ENCODE measurements at places on chromosomes 1 and 21.

DNA sequence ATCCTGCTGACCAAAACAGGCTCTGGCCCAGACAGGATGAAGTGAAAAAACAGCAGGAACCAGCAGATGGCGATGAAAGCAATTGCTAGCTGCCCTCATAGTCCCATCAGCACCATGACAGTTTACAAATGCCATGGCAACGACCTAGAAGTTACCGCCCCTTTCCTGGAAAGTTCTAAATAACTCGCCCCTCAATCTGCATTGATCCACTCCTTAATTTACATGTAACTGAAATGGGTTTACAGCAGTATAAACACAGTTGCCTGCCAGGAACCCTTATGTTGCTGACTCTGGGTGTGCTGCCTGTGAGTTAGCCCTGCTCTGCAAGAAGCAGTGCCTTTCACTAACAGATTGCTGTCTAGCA is 65.5 kb upstream of the CR1L start:
- DNase-seq: no peak

DNA sequence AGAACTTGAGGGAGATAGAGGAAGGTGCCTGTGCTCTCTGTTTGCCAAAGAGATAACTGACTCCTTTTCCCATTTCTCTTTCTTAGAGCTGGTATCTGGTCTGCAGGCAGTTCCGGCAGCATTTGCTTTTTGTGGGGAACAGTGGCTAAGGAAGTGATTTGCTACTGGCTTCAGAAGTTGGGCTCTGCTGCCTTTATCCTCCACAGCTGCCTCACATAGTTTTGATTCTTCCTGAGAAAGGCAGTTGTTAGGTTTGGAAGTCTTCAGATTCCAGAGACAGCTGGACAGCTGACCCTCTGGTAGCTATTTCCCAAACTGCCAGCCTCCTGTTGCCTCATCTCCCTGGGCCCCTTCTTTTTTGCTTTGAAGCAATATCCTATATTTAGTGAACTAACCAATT is 62.6 kb upstream of the MACF1 start:
- DNase-seq: no peak

GRCh38 chr1:31830511-31830910 is 14.7 kb upstream of the SPOCD1 start:
- DNase-seq: no peak

GRCh38 chr1:67367370-67368045 is 59.8 kb downstream of the IL12RB2 start:
- DNase-seq: no peak

DNA sequence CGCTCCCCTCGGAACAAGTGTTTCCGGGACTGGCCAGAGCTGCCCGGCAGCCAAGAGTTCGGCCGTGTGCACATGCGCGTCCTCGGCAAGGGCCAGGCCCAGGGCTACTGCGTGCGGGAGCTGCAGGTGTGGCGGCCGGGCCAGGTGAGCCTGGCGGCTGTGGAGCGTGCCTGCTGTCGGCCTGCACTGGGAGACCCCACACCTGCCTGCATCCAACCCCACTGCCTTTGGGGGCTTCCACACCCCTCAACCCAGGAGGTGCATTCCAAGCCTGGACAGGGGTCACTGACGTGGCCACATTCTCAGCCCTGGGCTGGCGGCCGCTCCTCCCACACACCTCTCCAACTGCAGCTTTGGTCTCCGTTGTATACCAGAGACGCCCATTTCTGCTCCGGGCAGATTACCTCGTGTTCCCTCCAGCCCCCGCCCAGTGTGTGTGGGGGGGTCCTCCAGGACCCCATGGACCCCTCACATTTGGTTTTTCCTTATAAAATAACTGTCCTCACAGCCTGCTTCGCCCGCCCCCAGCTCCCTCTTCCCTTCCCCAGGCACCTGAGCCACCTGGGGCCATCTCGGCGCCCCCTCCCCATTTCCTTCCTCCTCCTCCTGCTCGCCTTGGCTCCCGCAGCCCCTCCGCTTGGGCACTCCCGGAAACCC is 6.1 kb downstream of the RNF223 start:
- no peak for DNase-seq

DNA sequence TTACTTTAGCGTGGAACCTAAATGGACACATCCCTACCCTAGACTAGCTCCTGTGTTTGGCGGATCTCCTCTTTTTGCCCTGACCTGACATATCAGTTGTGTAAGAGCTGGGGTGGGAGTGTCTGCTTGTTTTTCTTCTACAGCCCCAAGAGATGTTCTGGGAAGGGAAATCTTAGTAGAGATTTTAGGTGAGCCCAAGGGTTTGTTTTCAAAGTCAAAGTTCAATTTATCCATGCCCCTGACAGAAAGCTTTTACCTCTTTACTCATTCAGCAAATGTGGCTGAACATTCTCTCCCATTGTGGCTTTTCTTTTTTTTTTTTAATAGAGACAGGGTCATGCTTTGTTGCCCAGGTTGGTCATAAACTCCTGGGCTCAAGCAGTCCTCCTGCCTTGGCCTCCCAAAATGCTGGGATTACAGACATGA is 7.3 kb upstream of the TARS2 start:
- DNase-seq: no peak

DNA sequence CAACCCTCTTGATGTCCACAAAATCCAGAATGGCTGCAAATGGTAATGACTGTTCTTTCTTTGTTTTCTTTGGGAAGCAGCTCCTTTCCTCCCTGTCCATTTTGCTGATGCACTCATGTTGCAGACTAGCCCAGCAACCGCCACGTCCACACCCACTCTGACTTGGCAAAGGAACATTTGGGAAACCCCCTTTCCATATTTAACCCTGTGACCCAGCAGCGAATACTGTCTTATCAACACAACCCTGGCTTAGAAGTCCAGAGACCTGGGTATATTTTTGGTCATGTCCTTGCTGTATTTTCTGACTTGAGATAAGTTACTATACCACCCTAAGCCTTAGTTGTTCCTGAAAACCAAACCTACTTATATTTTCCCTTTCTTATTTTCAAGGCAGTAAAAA is 18.1 kb upstream of the SHE start:
- DNase-seq: no peak

- DNase-seq: no peak
Measured at GRCh38 chr1:71881611-71882010, 400.7 kb downstream of the NEGR1 start.

DNA sequence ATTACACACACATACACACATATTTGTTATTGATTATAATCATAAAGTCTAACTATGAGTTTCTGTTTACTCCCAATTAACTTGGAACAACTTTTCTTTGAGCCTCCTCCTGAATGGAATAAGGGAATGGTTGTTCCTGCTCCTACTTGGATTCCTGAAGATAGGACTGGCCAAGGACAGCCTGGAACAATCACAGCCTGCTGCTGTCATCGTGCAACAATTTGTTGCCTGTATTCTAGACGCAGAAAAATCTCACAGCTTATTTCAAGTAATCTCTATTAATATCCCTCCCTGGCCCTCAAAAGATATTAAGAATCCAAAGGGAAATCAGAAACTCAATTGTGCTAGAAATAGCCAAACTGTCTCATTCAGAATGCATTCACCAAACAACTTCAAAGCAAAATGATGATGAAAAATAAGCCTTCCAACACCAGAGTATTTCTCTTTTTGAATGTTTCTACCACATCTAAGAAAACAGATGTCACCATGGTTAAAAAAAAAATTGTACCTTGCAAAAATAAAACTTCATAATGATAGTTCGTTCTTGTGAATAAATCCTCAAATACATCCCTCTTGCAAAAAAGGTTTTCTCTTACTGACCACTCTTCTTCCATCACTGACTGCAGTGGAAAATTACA is 30.9 kb downstream of the RCAN1 start:
- DNase-seq: no peak

DNA sequence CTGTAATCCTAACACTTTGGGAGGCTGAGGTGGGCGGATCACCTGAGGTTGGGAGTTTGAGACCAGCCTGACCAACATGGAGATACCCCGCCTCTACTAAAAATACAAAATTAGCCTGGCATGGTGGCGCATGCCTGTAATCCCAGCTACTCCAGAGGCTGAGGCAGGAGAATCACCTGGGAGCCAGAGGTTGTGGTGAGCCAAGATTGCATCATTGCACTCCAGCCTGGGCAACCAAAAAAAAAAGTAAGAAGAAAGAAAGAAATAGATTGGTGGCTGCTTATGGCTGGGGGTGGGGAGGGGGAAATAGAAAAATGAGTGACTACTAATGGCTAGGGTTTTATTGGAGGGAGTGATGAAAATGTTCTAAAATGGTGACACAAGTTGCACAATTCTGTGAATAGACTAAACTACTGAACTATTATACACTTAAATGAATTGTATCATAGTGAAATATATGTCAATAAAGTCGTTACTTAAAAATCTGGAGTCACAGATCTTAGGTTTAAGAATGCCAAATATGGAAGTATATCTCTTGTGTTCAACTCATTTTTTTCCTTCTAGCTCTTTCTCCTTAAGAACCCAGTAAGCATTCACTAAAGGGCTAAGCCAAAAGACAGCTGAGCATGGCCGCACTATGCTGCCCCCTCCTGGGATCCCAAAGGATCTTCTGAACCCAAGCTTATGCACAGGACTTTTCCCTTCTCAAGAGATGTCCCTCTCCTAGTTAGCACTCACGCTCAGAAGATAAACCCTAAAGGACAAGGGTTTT is 3.2 kb upstream of the NPL start:
- peak; percentile 3 for DNase-seq

DNA sequence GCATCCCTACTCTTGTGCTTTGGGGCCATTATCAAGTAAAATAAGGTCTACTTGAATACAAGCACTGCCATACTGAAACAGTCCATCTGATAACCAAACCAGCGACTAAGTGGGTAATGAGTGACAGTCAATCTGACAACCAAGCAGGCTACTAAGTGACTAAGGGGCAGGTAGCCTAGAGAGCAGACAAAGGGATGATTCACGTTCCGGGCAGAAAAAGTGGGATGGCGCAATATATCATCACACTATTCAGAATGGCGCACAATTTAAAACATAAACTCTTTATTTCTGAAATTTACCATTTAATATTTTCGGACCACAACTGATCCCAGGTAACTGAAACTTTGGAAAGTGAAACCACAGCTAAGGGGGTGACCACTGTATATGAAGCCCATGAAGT is 17.7 kb downstream of the NGF start:
- no peak for DNase-seq

DNA sequence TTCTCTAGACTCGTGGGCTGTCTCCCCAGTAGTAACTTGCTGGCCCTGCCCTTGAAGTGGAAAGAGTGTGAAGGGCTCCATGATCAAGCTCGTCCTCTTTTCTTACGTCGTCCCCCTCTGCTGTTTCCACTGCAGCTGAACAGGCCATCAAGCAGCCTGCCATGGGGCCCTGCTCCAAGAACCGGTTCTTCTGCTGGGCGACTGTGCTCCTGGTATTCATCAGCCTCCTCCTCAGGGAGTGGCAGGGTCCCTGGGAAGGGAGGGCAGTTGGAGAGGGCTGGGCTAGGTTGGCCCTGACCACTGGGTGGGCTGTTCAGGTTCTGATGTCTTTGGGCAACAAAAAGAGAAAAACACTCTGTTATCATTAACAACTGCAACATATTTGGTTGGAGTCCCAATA is 151.5 kb downstream of the FCRL5 start:
- DNase-seq: no peak

- no peak for DNase-seq
Measured at GRCh38 chr1:6975331-6976043, 190.2 kb downstream of the CAMTA1 start.

DNA sequence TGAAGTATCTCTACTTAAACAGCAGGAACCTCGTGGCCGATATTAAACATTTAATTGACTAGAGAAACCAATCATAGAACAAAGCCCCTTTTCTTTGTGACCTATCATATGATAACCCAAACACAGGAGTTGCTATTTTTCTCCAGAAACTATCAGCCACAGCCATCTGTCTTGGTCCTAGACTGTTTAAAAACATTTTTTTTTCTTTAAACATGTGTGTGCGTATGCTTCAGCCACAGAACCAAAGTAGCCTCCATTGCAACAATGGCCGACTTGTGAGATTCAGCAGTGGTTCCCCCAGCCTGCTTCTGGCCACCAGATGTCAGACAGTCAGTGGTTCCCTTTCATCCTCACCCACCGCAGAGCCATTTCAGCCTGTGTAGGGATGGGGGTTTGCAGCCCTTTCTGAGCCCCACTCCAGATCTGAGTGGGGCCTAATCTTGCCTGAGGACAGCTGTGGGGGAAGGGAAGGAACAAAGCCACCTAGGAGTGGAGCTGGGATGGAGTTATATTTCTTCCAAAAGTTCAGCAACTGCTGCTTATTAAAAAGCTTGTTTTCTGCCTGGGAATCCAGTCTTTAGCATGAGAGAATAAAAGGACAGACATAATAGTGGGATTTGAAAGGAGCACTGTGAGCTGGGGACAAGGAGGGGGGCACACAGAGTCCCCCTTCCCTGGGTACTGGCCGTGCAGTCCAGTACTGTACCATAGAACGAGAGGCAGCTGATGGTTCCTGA is 11.7 kb upstream of the IGSF3 start:
- DNase-seq: no peak

DNA sequence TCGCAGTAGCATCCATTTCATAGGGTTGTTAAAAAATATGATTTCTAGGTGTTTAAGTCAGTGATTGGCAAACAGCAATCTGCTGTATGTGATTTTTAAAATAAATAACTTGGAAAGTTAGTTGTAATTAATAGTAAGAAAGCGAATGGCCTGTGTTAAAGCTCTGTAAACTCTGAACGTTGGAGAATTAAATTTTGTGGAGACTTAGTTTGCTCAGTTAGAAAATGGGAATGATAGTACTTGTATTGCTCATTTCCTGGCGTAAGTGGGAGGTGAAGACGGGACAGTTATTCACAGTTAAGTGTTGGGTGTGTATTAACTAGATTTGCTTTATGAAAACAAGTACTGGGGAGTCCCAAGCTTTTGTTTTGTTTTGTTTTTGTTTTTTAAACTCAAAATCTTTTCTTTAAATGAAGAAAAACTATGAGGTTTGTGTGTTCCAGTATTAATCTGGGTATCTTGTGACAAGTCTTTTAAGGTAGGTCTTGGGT is 995 bp downstream of the CACYBP start:
- DNase-seq: no peak

DNA sequence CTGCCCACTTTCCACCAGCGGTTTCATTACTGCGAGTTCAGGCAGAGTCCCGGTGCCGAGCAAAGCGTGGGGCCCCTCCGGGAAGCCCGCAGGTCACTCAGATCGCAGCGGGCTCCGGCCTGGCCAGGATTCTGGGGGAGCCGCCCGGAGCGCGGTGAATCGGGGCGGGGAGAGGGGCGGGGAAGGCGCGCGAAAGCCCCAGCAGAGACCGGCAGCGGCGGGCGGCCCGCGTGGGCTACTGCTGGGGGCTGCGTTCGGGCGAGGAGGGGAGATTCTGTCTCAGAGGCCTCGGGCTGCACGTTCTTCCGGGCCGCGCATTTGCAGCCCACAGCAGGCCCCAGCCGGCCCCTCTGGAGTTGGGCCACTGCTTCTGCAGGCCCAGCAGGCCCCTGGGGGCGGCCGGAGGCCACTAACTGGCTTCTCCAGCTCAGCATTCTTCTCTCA is 64.7 kb downstream of the SCCPDH start:
- no peak for DNase-seq
